ENCODE measurements at places on chromosomes 3 and 15.

DNA sequence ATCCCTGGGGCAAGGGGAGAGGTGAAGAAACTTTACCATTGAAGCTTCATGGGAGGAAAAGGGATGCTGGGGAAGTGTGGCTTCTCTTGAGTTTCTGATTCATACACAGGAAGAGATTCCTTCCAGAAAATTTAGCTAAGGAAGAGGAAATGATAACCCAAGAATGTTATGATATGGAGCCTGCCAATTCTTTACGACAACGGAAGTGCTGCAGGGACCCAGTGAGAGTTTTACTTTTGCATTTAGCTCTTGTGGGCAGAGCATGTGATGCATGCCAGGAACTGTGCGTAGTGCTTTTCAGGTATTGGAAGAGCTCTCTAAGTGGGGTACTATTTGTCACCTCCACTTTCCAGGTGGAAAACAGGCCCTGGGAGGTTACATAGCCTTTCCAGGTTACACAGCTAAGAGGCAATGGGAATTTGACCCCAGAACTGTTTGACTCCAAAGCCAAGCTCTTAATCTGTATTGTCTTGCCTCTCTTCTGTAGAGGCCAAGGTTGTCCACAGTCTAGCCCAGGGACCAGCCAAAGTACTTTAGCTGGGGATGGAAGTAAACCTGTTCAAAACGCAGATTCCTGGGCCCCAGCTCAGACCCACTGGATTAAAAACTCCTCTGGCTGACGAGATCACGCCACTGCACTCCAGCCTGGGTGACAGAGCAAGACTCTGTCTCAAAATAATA, 23.0 kb downstream of the CMTM7 start:
- no peak for DNase-seq

GRCh38 chr3:190543671-190544070, 29.8 kb downstream of the IL1RAP start:
- DNase-seq, result no peak

- no peak for DNase-seq
Measured at GRCh38 chr3:43468133-43468532, 153.7 kb downstream of the ANO10 start.

GRCh38 chr3:52004163-52004787, 8.6 kb upstream of the RPL29 start:
- DNase-seq, result peak; percentile 65

- DNase-seq, result no peak
Measured at GRCh38 chr3:134388788-134389485, 14.7 kb upstream of the AMOTL2 start.

GRCh38 chr3:37742121-37742520, 119.6 kb upstream of the CTDSPL start:
- DNase-seq, result no peak

DNA sequence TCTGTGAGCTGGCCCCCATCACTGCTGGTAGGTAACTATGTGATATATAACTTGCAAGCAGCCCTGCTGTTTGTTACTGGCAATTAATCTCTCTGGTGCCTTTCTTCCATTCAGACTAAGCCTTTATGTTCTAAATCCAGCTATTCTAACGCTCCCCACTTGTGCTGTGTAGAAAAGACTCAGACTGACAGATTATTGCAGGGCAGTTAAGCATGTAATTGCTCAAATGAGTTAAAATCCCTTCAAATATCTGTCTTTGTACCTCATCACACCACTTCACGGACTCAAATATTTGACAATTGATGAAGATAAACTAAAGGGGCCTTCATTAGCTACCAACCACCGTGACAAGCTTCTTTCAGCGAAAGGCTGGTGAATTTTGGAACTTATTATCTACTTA, 416.2 kb downstream of the NR2F2 start:
- no peak for DNase-seq

Data from neural crest cell (in vitro differentiated cells).